ENCODE measurements at places on chromosomes 12 and 14.

- DNase-seq: no peak
Measured at GRCh38 chr12:11749943-11750690, 100.6 kb downstream of the ETV6 start.

DNA sequence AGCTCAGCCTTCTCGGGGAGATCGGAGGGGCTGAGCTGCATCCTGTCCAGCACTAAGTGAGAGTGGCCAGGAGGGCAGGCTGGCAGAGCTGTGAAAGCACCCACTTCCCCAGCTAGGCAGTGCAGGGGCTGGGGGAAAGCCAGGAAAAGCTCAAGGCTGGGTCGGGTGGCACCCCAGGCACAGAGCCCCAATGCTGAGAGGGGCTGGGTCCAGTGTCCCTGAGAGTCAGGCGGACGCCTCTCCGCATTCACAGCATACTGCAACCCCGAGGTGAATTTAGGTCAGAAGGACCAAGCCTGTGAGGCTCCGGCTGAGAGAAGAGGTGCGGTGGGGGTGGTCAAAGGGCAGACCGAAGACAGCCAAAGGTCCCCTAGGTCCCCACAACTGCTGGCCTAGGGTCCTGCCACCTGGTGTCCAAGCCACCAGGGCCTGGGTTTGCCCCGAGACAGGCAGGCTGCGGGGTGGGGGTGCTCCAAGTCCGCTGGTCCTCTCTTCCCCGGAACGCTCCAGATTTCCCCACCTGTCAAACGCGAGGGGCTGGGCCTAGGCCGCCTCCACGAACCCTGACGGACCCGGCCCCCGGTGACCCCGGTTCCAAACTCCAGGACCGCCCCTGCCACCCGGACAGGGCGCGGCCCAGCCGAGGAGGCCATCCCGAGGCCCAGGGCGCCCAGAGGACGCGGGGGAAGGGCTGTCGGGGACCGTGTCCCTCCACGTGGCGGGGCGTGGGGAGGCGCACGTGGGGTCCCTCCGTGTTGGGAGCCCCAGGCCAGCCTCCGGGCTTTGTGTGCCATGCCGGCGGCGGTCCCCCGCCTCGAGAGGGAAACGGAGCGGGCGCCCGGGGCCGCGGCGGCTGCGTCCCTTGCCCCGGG, 527 bp downstream of the CAMKK2 start:
- DNase-seq: peak; percentile 32

GRCh38 chr12:109771746-109772621, 58.4 kb downstream of the FAM222A start:
- DNase-seq: no peak

GRCh38 chr12:103369929-103370328, 125.8 kb downstream of the C12orf42 start:
- DNase-seq: no peak

DNA sequence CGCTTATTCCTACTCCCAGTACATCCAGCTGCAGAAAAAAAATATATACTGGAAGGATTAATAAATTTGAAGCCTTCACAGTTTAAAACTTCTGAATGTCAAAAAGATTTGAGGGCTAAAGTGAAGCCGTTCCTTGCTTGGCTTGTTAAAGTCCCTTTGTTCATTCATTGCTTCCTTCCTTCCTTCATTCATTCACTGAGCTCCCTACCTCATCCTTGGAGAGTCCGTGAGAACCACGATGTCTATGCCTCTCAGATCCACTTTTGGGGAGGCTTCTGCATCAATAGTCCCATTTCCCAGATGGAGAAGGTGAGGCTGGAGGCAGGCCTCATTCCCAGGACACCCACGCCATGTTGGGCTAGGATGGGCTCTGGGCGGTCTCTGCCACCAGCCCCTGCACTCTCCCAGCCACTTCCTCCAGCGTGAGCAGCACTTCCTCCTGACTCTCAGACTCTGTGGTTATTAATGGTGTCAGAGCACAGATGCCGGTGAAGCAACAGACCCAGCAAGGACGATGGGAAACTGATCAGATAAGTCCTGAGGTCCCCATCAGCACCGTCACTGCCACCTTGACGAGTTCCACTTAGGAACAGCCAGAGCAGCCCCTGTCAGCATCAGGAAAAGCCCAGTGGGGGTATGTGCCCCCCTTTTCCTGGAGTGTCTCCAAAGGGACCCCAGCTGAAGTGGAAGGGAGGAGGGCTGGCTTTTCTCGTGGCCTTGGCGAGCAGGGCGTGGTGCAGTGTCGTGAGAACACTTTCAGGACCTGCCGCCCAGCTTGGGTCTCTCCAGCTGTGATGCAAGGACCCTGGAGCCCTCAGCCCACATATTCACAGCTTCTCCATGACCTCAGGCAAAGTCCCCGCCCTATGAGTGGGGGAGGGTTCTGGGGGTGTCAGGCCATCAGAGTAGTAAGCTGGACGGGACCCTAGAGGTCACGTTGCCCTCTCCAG, 21.2 kb downstream of the ASB2 start:
- peak; percentile 75 for DNase-seq

DNA sequence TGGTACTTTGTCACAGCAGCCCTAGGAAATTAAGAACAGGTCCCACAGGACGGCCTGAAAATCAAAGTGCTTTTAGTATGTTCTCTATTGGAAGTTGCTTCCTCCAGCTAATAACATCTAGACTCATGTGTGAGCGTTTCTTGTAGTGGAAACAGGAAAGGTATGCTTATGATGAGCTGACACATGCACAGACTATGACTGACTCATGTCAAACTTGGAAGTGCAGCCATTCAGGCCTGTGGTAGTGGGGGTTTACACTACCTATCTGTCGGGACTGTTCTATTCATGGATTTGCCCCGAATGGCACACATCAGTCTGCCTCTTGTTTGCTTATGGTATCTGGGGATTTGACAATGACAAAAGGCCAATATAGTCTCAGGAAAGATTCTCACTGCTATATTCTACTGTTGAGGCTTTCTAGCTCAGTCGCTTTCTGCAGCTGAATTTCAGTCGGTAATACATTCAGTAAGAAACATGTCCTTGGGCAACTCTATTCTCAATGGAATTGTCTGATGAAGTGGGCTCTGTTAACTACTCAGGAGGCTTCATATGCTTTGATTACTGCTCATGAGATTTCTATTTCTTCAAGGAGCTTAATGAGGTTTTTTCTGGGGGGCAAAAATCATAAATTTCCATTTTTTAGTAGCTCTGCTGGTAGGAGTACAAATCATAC, 270.3 kb upstream of the DAAM1 start:
- no peak for DNase-seq

DNA sequence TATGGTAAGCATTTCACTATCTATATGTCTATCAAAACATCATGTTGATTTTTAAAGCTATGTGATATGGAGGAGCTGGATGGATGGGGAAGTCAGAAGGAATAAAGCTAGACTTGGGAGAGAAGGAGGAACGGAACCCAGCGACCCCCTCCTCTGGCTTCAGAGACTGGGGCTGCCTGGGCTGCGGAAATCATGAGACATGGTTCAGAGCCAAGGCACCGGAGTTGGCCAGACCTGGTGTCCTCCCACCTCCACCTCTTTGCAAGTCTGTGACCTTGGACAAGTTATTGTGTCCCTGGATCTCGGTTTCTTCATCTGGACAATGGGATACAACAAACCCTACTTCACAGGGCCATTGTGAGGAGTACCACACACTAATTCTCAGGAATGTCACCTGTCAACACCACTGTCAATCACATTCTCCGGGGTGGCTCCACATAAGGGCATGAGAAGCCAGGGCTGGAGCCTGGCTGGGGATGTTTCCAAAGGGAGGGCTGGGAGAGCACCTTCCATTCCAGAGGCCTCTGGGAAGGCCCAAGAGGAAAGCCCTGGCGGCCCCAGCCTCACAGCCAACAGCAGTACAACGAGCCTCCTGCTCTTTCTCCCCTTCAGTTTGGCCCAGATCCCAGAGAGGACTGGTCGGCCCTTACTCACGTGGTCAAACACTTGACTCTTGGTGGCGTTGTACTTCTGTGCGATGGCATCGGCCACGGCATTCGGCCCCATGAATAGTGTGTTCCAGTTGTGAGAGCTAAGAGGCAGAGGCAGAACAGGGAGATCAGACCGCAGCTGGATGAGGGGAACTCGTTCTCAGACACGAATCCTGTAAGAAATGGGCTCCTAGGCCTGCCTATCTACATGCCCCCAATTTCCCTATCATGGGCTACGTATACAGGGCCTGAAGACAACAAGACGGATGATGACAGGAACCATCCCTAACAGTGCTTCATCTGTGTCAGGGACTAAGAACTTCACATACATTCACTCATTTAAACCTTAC, 20.7 kb downstream of the RBM19 start:
- no peak for DNase-seq

GRCh38 chr14:81298122-81298521, 77.4 kb upstream of the GTF2A1 start:
- DNase-seq: no peak

- DNase-seq: no peak
Measured at GRCh38 chr12:116259800-116260577, 17.5 kb downstream of the MED13L start.

DNA sequence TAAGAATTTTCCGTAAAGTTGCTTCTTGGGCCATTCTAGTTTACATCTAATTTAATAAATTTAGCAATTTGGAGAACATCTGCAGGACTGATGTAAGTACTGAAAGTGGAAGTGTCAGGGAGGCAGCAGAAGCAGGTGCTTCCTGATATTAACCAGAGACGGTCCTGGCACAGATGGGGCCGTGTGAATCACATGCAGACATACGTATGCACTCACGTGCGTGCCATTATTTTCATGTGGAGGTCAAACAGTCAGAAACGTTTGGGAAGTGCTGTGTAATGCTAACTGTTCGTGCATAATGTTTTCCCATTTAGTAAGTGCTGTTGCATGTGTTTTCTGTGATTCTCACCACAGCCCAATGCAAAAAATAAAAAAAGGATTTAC, 87.8 kb upstream of the DYNC1H1 start:
- DNase-seq: peak; percentile 76

DNA sequence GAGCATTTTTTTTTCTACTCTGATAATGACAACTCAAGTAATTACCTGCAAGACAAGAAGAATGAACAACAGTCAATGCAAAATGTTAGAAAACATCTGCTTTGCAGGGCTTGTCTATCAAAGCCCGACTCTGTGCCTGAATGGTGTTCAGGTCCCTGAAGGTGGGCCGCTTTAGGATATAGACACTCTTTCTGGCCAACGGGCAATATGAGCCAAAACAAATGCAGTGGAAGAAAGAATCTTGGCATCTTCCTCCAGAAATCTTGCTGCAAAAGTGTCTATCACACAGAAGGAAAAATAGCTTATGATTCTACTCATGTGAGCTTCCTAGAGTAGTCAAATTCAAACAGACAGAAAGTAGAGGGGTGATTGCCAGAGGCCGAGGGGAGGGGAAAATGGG, 32.7 kb downstream of the FOS start:
- no peak for DNase-seq

DNA sequence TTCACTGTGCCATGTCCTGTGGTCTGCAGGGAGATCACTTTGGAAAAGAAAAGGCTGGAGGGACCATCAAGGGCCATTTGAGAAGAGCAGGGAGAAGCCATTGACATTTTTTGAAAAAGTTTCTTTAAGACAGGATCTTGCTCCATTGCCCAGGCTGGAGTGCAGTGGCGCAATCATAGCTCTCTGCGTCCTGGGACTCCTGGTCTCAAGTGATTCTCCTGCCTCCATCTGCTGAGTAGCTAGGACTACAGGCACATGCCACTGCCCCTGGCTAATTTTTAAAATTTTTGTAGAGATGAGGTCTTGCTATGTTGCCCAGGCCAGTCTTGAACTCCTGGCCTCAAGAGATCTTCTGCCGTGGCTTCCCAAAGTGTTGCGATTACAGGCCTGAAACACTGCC, 32.3 kb downstream of the PTHLH start:
- no peak for DNase-seq

GRCh38 chr12:107373238-107373809, 280.0 kb upstream of the CRY1 start:
- peak; percentile 47 for DNase-seq

GRCh38 chr12:6062395-6062756, 62.1 kb downstream of the VWF start:
- DNase-seq: no peak

- DNase-seq: no peak
Measured at GRCh38 chr12:20269337-20270067, 98.8 kb upstream of the PDE3A start.

GRCh38 chr14:79177106-79177505, 1006.9 kb downstream of the NRXN3 start:
- DNase-seq: no peak

DNA sequence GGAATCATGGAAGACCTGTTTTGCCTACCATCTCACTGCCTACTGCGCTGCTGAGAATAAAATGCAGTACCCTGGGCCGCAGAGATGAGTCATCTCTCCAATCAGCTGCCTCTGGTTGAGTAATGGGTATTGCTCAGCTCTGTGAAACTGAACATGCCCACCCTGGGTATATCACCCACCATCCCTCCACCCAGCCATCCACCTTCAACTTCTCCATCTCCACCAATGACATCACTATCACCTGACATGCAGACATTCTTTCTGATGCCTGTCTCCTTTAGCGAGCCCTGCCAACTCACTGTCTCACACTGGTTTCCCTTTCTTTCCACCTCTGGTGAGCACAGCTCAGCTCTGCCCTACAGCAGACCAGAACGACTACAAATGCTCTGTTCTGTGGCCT, 33.6 kb downstream of the E2F7 start:
- no peak for DNase-seq

GRCh38 chr12:104315326-104316224, 12.0 kb downstream of the EID3 start:
- no peak for DNase-seq

DNA sequence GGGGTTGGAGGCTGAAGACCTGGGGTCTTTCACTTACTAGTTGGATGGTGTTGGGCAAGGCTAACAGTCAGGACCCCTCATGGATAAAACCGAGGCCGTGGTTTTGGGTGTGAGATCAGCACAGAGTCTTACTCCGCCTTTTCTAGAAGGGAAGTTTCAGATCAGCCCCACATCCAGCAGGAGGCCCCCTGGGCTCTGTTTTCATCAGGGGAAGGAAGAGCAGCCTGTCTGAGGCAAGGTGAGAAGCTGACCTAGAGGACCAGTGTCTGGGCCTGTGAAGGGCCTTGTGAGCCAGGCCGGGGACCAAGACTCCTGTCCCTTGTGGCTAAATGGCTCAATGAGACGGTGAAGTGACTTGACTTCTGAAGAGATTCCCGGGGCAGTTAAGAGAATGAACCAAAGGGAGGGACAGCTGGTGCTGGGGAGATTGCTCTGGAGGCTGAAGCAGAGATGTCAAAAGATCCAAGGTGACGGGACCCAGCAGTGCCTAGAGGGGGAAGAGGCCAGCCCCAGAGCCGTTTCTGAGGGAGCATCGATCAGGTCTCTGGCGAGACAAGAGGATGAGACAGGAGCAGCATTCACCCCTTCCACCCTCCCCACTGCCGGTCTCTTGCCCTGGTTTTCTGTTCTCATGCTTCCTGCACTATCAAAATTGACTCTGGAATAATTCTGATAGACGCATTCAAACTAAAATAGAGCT, 40.1 kb upstream of the TSPAN9 start:
- DNase-seq: no peak

DNA sequence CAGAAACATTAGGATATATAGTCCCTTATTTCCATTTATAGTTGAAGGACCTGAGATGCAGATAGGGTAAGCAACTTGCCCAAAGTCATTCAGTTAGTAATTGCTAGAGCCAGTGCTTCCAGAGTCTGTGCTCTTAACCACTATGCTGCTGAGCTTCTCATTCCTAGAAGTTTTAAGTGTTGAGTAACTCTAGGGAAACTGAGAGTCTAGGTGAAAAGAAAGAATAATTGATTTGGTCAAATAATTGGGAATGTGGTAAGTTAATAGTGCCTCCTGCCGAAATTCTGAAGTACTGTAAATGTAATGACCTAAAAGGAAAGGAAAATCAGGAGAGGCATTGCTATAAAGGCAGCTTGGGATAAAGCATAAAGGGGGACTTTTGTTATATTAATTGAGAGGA, 14.1 kb downstream of the PYROXD1 start:
- DNase-seq: no peak

GRCh38 chr14:74860899-74861733, 14.8 kb downstream of the PROX2 start:
- DNase-seq: peak; percentile 94
